Stimulated activated CD4-positive, alpha-beta T cell treated with anti-CD3 and anti-CD28 coated beads, Interleukin-1b, Interleukin-23, amount 100 ng/mL, for 1 hour (primary cell): ENCODE measurements at places on chromosomes 5 and 9.

- DNase-seq: no peak
Measured at GRCh38 chr5:78467752-78468357, 107.4 kb downstream of the SCAMP1 start.

DNA sequence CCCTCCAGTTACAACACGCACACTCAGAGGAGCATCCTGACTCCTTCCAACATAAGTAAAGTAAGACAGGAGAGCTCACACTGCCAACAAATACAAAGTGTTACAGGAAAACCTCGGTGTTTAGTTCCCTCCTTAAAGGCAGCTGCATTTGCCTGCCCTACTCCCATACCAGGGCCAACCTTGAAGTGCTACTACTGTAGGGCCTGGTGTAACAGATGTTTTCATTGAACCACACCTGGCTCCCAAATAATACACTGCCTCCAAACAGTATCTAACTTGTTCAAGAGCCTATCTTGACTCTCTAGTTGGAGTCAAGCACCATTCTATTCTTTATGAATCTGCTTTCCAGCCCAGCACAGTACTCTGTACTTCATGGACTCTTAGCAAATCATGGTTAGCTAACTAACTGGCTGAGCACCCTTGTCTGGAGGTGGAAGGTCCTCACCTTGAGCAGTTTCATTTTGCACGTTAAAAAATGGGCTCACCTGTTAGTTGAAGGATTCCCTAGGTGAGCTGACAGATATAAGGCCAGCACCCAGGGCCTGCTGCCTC is 34.6 kb downstream of the TTC39B start:
- DNase-seq: no peak

GRCh38 chr5:57601996-57602395 is 119.4 kb upstream of the ACTBL2 start:
- DNase-seq: no peak

- DNase-seq: no peak
Measured at GRCh38 chr5:157362502-157362901, 96.6 kb downstream of the CYFIP2 start.

GRCh38 chr5:165906871-165907270 is 2384.6 kb upstream of the WWC1 start:
- no peak for DNase-seq

DNA sequence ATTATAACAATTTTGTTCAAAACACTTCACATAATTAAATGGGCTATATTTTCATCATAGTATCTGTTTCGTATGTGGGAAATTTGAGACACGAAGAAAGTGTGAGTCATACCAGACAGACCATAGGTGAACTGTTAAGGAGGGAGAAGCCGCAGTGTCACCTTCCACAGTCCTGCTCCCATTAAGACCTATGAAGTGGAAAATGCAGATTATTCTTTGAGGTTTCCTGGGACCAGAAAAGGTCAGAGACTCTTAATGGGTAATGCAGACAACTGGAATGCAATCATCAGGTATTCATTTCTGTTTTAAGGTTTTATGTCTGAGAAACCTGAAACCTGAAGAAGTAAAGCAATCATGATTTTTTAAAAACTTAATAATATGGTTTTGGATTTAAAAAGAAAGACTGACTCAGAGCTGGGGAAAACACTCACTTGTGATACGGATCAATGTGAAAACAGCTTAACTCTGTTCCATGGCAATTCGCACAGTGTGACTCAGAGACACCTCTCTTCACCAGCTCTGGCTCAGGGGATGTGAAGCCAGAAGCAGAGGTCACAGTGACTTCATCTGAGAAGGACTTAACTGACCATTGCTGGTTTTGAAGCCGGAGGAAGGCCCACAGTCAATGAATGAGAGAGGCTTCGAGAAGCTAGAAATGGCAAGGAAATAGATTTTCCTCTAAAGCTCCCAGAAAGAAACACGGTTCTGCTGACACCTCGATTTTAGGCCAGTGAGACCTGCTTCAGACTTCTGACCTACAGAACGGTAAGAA is 17.2 kb upstream of the GCNT1 start:
- DNase-seq: no peak

DNA sequence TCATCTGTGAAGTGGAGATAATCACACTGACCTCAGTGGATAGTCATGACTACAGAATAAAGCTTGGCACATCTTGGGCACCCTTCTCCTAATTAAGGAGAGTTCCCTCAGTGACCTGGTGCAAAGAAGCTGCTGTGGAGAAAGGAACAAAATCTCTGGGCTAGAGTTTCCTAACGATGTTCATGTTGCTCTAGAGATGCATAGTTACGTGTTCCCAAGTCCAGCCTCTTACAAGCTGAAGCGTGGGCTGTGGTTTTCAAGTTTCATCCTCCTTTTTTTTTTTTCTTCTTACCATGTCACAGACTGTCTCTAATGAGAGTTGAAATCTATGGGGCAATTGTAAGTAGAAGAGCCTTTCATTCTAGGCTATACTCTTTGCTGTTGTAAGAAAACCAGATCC is 113.8 kb downstream of the DOCK8 start:
- DNase-seq: no peak

DNA sequence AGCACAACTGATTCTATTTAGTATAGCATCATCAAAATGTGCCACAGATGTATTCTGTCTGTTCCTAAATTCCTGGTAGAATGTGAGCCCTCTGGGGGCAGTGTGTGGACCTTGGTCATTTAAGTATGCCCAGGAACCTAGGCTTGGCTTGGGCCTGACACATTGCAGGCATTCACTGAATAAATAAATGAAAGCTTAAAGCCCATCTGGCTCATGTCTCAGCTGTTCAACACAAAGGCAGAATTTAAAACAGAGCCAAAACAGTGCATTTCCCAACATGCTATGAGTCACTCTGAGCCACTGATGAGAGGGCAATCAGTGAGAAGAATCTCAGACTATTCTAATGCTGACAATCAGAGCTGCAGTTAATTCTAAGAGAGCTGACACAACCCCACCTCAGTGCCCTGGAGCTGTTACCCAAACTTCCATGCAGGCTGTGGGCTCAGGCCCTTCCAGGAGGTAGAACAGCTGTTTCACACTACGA is 8.1 kb downstream of the FAM193B start:
- DNase-seq: no peak

- DNase-seq: no peak
Measured at GRCh38 chr5:9653811-9654210, 23.7 kb upstream of the TAS2R1 start.

DNA sequence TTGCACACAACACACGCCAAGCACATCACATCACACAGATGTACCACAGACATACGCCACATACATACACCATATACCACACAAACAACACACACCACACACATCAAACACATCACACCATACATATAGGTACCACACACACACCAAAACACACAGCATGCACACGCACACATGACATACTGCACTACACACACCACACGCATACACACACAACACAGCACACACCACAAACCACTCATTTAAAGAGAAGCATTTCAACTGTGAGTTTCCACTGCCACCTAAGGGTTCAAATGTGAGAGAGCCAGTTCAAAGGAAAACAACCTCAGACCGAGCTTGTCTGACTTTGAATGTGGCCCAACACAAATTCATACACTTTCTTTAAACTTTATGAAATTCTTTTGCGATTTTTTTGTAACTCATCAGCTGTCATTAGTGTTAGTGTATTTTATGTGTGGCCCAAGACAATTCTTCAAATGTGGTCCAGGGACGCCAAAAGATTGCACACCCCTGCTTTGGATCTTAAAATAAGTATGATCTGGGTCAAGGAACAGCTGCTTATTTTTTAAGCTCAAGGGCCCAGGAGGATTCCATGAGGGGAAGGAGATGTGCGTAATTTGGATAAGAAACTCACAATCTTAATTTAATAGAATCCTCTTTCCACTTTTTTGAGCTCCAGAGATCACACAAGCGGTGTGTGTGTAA is 494.6 kb downstream of the GADD45G start:
- DNase-seq: no peak

DNA sequence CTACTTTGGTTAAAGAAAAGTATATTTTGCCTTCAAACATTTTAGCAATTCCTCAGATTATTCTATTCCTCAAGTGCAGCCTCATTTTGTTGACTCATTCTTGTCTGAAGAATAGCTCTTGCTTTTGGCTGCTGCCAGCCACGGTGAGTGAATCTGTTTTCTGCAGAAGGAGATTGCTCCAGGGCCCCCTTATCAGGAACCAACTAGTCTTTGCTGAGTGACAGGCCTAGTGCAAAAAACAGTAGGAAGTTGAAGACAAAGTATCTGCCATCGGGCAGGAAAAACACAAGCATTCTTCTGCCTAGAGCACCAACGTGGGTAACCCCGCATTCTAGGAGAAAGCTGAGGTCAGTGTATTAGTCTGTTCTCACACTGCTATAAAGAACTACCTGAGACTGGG is 42.3 kb downstream of the ZNF883 start:
- DNase-seq: no peak

DNA sequence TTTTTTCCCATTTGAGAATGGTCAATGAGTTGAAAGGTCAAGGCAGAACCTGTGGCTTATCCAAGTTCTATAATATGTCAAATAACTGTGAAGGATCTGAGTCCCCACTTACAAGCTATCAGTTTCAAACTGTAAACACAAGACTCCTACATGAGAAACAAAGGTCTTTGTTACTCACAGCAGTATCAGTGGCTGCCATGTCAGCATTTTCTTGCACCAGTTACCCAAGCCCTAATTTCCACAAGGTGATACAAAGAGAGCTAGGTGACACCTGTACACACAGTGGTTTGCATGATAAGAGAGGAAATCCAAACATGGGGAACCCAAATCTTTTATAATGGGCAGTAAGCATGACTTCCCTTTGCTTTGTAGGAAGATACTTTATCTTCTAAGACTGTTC is 8.0 kb upstream of the UBQLN1 start:
- DNase-seq: no peak

DNA sequence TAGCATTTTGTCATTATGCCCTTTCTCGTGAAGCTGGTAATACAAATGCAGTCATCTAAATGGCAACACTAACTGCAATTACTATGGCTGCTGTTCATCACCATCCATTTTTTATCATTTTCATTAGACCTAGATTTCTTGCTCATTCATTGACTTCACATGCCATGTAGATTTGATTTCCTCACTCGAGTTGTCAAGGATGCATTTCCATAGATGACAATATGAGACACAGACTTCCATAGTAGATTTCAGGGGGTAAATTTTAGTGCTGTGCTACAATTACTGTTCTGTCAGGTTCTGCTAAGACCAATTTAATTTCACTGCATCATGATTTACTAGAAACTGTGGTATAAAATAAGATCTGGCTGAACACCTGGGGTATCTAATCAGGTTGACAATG is 589.2 kb downstream of the SEMA5A start:
- DNase-seq: no peak

GRCh38 chr5:136269973-136270372 is 77.0 kb upstream of the SMIM32 start:
- no peak for DNase-seq

DNA sequence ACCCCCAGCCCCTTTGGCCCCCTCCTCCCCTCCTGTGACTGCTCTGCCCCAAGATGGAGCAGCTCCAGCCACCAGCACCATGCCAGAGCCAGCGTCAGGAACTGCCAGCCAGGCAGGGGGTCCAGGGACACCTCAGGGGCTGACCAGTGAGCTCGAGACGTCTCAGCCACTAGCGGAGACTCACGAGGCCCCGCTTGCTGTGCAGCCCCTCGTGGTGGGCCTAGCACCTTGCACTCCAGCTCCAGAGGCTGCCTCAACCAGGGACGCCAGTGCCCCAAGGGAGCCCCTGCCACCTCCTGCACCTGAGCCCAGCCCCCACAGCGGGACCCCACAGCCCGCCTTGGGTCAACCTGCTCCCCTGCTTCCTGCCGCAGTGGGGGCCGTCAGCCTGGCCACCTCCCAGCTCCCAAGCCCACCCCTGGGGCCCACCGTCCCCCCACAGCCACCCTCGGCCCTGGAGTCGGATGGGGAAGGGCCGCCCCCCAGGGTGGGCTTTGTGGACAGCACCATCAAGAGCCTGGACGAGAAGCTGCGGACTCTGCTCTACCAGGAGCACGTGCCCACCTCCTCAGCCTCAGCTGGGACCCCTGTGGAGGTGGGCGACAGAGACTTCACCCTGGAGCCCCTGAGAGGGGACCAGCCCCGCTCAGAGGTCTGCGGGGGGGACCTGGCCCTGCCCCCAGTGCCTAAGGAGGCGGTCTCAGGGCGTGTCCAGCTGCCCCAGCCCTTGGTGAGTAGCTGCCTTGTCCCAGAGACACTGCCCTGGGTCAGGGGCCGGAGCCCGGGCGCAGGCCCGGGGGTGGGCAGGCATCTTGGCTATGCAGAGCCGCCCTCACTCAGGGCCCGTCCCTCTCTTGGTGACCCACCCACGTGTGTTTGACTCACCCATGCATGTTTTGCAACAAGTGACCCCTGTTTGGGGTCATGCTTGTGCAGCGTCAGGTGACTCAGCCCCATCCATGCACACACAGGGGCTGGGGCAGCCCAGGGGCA is 105.2 kb downstream of the WNK2 start:
- DNase-seq: no peak

DNA sequence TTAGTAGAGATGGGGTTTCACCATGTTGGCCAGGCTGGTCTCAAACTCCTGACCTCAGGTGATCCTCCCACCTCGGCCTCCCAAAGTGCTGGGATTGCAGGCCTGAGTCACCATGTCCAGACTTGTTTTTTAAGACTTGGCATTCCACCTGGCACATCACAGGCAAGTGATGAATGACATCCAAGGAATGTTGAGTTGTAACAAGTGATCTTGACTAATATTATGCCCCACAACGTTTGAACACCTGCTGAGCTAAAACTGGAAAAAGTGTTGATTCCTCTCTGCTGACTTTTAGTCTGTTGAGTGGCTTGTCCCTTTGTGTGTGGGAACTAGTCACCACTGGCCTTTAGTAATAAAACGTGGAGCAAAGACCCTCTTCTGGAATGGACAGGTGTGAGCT is 54.6 kb downstream of the SUB1 start:
- DNase-seq: no peak

- no peak for DNase-seq
Measured at GRCh38 chr9:138117836-138118235, 240.3 kb downstream of the CACNA1B start.

- no peak for DNase-seq
Measured at GRCh38 chr9:71984831-71985281, 73.4 kb downstream of the C9orf85 start.

- DNase-seq: no peak
Measured at GRCh38 chr9:136728548-136729123, 14.1 kb downstream of the LCN10 start.

- DNase-seq: no peak
Measured at GRCh38 chr9:113876151-113876992, at the start of gene ZNF618. ZNF618 (plus strand) TSS chr9:113876309; CDS start chr9:113876381, 72 bp downstream.

DNA sequence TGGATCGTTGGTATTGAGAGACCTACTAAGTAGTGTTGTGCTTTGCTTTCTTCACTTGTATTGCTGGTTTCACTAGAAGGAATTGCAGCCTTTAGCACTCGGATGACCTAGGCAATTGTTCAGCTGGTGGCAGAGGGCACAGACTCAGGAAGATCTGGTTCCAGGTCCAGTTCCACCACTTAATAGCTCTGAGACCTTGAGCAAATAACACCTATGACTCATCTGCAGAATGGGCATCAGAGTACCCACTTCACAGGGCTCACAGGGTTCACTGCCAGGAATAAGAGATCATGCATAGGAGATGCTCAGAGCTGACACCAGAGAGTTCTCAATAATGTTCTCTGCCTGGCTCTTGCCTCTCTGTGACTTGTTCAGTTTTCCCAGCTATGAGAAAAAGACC is 133.6 kb downstream of the SIL1 start:
- DNase-seq: no peak

GRCh38 chr5:7706256-7706655 is 144.7 kb downstream of the CFAP90 start:
- no peak for DNase-seq

GRCh38 chr9:74975538-74975937 is 22.8 kb upstream of the C9orf40 start:
- DNase-seq: no peak

- no peak for DNase-seq
Measured at GRCh38 chr5:115487168-115487567, 57.4 kb downstream of the FEM1C start.
